HTR-8/SVneo (cell line): ENCODE measurements at places on chromosomes 13 and 19.
A peak's percentile ranks its signal among the peaks of the same experiment; 100 is the strongest.

- no peak for DNase-seq
Measured at GRCh38 chr19:32063601-32064000, 281.8 kb upstream of the ZNF507 start.

GRCh38 chr13:39823063-39823713 lies 167.7 kb downstream of the COG6 start:
- DNase-seq: no peak

- DNase-seq: no peak
Measured at GRCh38 chr19:34370983-34371382, 6.0 kb downstream of the GPI start.

DNA sequence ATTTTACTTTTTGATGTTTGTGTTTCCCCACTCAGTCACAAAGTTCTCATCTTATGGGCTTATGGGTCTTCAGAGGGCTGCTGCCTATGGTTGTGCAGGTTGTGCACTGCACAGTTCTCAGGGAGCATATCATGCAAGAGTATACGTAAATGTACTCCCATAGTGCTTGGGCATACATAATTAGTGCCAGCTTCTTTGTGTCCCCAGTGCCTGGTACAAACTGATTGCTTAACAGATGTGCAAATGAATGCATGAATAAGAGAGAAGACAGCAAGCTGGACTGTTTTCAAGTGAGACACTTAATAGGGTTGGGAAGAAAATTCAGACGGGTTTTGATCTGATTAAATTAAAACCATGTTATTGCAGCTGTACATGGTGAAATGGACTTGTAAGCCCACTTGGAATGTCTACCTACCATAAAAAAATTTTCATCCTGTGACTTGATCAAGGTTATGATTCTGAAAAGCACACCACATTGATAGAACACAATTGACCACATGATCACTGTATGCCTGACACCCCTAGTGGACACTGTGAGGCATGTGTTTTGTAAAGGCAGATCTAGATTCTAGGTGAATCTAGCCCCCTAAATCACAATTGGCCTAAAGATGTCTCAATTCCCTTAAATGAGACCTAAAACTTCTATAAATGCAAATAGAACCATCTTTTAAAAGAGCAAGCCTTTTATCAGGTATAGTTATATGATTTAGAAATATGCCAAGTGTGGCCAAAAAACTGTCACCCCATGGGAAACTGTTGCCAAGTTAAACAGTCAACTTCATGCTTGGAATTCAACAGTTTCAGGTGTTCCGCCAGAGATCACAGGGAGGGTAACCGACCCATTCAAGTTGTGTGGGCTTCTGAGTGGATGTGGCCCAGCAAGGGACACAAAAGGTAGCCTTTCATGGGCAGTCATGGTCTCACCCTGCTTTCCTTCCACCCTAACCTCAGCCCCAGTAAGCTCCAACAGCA lies 27.9 kb downstream of the FAM124A start:
- no peak for DNase-seq

DNA sequence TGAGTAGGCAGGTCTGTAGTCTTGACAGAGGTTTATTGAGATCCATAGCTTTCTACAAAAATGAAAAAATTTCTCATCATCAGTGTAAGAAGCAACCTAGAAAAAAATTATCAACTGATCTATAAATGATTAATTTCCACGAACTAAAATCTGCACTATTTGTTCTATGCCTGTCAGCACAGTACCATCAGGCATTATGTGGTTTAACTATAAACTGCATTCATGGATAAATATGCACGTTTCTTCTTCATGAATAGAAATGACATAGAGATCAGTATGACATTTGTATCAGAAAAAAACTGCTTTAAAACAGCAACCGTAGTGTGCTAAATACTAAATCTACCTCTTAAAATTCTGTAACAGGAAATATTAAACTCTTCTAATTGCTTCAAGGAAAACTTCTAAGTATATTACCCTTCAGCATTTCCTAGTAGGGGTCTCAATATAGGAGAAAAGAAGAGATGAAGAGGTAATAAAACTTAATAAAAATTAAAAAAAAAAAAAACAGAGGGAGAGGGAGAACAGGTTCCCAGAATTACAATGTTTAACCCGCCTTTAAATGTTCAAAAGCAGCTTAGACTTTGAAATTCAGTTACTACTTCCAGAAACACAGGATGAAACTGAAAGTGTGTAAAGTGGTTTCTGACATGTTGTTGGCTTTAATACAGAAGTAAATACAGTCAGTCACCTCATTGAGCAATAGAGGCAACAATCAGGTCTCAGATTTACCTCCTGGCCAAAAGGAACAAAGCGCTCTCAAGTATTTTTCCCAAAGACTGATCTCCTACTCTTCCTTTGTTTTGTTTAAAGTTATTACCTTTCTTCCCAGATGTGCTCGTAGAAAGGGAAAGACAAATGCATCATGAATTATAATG lies 144.4 kb downstream of the DIAPH3 start:
- no peak for DNase-seq

DNA sequence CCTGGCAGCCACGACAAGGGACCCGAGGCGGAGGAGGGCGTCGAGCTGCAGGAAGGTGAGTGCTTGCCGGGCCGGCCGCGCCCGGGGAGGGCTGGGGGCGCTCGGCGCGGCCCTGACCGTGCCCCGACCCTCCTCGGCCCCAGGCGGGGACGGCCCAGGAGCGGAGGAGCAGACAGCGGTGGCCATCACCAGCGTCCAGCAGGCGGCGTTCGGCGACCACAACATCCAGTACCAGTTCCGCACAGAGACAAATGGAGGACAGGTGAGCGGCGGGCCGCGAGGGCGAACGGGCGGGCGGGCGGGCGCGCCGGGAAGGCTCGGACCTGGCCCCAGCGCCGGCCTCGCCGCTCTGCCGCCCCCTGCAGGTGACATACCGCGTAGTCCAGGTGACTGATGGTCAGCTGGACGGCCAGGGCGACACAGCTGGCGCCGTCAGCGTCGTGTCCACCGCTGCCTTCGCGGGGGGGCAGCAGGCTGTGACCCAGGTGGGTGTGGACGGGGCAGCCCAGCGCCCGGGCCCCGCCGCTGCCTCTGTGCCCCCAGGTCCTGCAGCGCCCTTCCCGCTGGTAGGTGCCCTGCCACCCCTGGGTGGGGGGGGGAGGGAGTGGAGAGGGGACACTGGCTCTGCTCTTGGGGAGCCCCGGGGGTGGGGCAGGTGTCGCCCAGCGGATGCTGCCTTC lies 816 bp downstream of the USF2 start:
- peak; percentile 84 for DNase-seq

GRCh38 chr13:20231839-20232555 lies at the start of gene GJB6:
GJB6 (minus strand) TSS chr13:20232319; CDS start chr13:20223480, 8,839 bp downstream.
- DNase-seq: no peak

GRCh38 chr13:60268203-60268555 lies 104.5 kb upstream of the DIAPH3 start:
- no peak for DNase-seq

- no peak for DNase-seq
Measured at GRCh38 chr13:112124141-112124540, 57.2 kb downstream of the SOX1 start.

GRCh38 chr13:110347535-110348308 lies 40.6 kb downstream of the COL4A2 start:
- DNase-seq: peak; percentile 40

- DNase-seq: peak; percentile 53
Measured at GRCh38 chr13:101449790-101450748, 2.4 kb upstream of the ITGBL1 start.

GRCh38 chr19:41359741-41360140 lies 4.2 kb downstream of the B9D2 start:
- no peak for DNase-seq

- DNase-seq: no peak
Measured at GRCh38 chr19:30631033-30631370, 258.8 kb downstream of the ZNF536 start.
